ENCODE measurements at places on chromosomes 11 and 22.

GRCh38 chr11:130620548-130620947 lies 172.1 kb downstream of the ADAMTS15 start:
- no peak for DNase-seq

DNA sequence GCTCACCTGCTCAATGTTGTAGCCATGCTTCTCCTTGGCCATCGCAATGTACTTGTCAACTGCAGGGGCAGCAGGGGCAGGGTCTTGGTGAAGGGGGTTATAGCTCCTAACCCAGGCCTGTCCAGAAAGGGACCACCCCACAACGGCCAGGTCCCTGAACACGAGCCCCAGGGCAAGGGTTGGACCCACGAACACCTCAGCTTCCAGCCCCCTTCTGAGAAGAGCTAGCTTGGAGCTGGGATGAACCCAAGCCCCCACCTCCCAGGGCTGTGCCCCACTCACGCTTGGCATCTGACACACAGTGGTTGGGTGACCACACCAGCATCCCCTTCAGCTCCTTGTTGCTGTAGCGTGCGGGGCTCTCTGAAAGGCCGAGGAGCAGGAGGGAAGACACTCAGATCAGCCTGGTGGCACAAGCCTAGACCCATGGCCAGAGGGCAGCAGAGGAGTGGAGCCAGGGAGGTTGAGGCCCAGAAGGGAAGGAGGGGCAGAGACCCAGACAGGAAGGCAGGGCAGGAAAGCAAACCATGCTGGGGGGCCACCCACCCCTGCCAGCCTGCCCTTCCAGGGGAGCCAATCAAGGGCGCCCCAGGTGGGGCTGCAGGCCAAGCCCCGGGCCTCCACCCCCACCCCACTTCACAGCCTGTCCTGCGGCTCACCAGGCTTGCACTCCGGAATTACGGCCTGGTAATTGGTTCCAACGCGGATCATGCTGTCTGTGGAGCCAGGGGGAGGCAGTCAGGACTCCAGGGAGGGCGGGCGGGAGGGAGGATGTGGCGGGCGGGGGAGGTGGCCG lies 1.9 kb downstream of the RCOR2 start:
- no peak for DNase-seq

DNA sequence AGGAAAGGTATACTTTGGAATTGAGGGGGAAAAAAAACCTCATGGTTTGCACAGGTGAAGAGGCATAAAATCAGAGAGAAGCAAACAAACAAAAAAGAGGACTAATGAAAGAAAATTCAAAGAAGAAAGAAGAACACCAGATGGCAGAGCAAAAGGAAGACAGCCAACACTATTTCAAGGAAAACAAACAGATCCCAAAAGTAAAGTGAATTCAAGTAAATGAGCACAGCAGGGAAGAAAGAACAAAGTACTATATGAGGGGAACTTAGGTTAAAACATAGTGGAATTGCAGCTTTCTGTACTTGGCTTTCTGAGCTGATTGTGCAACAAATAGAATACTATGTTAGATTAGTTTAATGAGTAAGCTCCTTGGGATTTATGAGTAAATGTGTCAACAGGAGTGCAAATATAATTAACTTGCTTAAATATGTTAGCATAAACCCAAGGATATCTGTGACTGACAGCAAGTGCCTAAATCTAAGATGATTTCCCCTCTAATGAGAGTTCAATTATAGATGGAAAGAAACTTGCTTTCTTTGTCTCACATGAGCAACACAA lies 404.6 kb upstream of the CNTN5 start:
- DNase-seq, result no peak

- no peak for DNase-seq
Measured at GRCh38 chr22:46491946-46492345, 45.5 kb downstream of the CELSR1 start.

DNA sequence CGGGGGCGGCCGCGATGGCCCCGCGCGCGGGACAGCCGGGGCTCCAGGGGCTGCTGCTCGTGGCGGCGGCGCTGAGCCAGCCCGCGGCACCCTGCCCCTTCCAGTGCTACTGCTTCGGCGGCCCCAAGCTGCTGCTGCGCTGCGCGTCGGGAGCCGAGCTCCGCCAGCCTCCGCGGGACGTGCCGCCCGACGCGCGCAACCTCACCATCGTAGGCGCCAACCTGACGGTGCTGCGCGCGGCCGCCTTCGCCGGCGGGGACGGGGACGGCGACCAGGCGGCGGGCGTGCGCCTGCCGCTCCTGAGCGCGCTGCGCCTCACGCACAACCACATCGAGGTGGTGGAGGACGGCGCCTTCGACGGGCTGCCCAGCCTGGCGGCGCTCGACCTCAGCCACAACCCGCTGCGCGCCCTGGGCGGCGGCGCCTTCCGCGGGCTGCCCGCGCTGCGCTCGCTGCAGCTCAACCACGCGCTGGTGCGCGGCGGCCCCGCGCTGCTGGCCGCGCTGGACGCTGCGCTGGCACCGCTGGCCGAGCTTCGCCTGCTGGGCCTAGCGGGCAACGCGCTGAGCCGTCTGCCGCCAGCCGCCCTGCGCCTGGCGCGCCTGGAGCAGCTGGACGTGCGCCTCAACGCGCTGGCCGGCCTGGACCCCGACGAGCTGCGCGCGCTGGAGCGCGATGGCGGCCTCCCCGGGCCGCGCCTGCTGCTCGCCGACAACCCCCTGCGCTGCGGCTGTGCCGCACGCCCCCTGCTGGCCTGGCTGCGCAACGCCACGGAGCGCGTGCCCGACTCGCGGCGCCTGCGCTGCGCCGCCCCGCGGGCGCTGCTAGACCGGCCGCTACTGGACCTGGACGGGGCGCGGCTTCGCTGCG lies 697 bp downstream of the TPBGL start:
- peak; percentile 89 for DNase-seq

DNA sequence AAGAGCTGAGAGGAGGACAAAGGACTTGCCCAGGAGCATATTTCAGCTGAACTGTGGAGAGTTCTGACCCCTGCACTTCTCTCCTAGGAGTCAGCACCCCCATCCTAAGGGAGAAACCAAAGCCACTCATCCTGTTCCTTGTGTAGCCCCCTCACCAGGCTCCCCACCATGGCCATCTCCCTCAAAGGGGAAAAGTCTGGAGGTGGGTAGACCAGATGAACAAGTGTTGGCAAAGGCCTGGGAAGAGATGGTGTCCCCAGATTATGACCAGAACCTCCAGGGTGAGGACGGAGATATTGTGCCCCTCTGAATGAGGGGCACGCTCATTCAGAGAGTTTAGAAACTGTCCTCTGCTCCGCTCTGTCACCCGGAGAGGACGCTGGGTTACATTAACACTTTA lies 880.0 kb downstream of the BRD1 start:
- DNase-seq, result no peak

GRCh38 chr11:61774411-61774810 lies 18.0 kb downstream of the TMEM258 start:
- DNase-seq, result no peak

- no peak for DNase-seq
Measured at GRCh38 chr11:133409799-133410198, 122.5 kb downstream of the OPCML start.

GRCh38 chr11:18743900-18744514 lies 18.0 kb upstream of the IGSF22 start:
- no peak for DNase-seq

DNA sequence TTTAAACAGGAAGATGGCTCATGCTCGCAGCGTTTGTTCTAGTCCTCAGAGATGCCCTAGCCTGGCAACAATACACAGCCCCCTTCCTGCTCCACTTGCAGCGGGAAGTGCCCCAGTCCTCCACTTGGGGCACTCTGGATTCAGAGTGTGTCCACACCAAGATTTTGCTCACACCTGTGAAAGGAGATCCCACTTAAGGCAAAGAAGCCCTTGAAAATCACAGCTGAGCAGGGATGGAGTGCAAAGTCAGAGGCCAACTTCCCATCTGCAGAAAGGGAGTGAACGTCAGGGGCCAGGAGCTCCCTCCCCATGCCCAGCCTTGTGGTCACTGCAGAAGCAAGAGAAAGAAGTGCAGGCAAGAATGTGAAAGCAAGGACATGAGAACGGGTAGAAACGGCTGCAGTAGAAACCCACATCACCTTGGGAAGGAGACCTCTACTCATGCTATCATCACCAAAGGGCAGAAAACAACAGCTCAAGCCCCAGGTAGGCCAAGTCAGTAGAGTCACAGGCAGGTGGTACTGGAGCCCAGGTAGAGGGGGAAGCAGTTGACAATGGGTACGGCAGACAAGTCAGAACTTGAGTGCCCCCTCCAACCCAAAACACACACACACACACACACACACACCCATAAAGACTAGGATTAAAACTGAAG lies 157.4 kb downstream of the BUD13 start:
- no peak for DNase-seq

GRCh38 chr11:60948250-60948649 lies 3.7 kb downstream of the SLC15A3 start:
- no peak for DNase-seq

DNA sequence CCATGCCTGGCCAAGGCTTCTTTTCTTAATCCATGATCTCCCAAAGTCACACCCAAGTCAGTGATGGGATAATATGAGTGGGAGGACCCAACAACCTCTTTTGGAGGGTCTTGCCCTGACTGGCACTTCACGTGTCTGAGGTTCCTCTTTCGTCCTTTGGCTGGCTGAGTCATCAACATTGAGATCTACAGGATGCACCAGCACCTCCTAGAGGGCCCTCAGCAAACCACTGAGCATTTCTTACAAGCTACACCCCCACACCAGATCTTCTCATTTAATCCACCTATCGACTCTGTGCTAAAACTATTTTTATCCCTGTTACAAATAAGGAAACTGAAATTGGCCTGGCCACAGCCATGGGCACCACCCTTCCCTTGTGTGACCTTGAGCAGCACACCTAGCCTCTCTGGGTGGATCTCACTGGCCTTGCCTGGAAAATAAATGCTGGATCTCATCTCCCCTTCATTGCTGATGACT lies 63.4 kb downstream of the FLI1 start:
- peak; percentile 36 for DNase-seq

GRCh38 chr11:120344302-120345004 lies 8.2 kb downstream of the ARHGEF12 start:
- no peak for DNase-seq

- DNase-seq, result no peak
Measured at GRCh38 chr22:37002633-37003032, 16.6 kb downstream of the TST start.

- DNase-seq, result peak; percentile 82
Measured at GRCh38 chr11:131511794-131512193, 141.4 kb downstream of the NTM start.

DNA sequence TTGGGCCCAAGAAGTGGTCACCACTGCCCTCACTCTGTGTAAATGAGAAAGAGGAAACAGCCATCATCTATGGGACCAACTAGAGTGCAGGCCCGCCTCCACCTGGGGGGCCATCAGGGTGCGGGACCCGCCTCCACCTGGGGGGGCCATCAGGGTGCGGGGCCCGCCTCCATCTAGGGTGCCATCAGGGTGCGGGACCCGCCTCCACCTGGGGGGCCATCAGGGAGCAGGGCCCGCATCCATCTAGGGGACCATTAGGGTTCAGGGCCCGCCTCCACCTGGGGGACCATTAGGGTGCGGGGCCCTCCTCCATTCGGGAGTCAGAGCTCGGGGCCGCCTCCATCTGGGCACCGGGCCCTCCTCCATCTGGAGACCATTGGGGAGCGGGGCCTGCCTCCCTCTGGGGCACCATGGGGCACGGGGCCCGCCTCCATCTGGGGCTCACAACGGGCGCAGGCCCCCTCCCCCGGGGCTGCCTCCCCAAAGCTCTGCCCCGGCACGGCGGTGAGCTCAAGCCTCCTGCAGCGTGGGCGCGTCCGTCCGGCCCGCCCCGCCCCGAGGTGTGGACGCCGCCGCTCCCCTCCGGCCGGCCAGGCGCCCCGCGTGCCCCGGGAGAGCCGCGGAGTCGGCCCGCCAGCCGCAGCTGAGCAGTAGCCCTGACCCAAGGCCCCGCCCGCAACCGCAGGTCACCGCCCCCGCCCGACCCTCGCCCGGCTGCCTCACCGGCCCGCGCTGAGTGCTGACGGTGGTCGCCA lies 512 bp downstream of the TOLLIP start:
- DNase-seq, result no peak

DNA sequence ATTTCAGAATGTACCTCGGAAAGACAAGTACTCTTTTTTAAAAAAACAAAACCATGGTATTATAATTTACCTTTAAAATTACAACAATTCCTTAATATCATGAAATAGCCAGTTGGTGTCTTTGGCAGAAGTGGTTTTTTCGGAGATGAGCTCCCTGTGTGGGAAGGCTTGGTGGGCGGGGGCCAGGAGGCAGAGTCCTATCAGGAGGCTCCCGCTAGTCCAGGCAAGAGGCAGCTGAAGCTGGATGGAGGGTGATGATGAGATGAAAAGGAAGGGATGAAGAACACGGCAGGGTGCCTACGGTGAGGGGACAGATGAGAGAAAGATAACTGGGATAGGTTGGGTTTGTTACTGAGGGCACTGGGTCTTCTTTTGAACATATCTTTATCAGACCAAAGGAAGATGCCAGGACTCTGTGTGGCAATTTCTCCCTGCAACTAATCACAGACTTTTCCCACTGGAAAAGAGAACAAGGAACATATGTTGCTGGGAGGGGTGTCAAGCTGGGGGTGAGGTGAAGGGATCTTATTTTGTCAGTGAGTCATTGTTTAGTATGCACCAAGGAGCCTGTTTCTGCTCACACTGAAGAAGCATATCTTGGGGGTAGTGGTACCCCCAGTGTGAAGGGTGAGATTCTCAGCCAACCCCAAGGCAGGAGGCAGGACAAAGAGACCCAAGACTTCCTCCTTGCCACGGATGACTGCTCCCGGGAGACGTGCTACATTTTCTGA lies 91.5 kb upstream of the YWHAH start:
- no peak for DNase-seq

GRCh38 chr11:91686700-91687099 lies 537.9 kb upstream of the FAT3 start:
- no peak for DNase-seq

DNA sequence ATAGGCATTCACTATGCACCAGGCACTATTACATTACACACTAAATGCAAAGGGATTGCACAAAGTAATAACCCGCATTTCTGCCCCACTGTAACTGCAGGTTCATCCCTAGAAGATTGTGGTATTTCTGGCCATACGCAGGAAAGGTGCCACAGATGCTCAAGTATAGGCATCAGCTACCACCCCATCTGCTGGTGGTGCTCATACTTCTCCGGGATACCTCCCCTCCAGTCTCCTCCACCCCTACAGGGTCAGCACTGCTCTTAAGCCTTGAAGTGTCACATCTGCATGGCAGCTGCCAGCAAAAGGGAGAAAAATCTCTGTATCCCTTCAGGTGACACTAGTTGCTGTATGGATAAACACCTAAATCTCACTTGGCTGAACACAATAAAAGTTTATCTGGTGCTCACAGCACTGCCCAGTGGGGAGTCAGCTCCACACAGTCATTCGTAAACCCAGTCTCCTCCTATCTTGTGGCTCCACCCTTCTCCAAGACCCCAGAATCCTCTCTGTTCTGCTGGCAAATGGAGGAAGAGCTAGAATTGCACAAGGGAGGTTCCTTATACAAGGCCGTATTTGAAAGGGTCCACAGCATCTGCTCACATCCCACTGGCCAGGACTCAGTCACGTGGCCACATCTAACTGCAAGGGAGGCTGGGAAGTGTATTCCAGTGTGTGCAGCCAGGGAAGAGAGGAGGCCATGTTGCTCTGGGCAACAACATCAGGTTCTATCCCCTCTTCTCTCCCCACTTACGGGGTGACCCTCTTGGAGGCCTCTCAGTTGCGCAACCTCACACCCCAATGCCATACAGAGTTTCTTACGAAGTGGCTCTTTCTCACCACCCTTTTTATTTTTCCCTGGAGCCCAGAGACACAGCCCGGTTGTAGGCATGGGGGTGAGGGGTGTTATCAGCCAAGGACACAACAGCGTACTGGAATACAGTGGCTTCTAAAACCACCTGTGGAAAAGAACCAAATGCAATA lies 114.7 kb downstream of the BUD13 start:
- DNase-seq, result no peak
